ENCODE measurements at places on chromosomes 2 and 18. TPM values are rescaled to one million over a fixed set of nuclear protein-coding genes. Genes with fewer than 3 reads are reported as not detected.

ANTXR1 gene
- not detected for total RNA-seq

- DNase-seq: no peak
These were observed 164.1 kb downstream of the GREB1L start for GRCh38 chr18:21406116-21406515.

AFF3 gene
- total RNA-seq: 131 TPM

KANSL3 gene
- 63.3 TPM for total RNA-seq

DNA sequence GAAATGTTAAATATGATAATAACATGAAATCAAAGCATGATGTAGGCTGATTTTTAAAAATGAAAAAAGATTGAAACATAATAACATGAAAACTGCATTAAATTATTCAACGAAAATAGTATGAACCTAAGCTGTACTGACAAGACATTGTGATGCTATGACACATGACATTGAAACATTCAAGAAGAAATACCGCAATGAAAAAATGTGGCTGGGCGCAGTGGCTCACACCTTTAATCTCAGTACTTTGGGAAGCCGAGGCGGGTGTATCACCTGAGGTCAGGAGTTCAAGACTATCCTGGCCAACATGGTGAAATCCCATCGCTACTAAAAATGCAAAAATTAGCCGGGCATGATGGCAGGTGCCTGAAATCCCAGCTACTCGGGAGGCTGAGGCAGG is 14.6 kb downstream of the CXCR1 start:
- DNase-seq: no peak

POMC gene
- total RNA-seq: not detected

PTH2R gene
- 0.13 TPM for total RNA-seq

- DNase-seq: no peak
These were observed 41.3 kb upstream of the PPP1R1C start for GRCh38 chr2:181944164-181944913.

GRCh38 chr2:186862869-186863709 is 14.1 kb upstream of the ZSWIM2 start:
- DNase-seq: peak; percentile 19

DNA sequence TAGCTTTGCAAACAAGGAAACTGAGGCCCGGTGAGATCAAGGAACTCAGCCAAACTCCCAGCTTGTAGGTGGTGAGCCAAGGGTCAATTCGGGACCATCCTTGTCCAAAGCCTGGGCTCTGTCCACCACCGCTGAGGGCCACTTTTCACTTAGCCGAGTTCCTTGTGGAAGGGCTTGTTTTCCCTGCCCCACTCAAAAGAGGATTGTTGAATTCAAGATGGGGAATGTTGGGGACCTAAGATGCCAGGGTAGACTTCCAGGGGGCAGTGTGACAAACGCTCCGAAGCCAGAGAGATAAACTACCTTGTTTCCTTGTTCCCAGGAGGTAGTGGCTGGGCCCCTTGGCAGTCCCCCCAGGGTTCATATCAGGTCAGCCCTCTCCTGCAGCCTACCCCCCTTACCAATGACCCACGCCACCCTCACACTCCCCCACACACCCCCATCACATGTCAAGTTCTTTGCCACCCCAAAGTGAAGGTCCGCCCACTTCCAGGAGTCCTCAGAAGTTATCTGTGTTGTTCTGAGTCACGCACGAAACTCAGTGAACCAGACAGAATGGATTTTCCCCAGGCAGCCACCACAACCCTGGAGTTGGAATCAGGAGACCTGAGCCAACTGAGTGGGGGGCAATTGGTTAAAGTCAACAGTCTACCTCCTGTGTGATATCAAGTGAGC is 10.3 kb upstream of the ATOH8 start:
- DNase-seq: no peak

DNA sequence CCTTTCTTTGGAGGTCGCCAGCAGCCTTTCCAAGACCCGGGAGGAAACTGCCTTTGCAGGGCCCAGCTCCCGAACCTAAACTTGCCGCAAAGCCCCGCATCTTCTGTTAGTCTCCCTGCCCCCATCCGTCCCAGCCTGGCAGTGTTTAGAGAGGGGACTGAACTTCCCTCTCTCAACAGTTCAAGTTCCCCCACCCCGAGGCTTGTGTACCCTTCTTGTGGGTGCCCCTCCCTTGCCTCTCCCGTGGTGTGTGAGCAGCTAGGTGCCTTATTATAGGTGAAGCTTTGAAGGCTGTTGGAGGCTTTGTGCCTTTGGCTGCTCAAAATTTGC is 1.4 kb downstream of the LBH start:
- DNase-seq: no peak

DNA sequence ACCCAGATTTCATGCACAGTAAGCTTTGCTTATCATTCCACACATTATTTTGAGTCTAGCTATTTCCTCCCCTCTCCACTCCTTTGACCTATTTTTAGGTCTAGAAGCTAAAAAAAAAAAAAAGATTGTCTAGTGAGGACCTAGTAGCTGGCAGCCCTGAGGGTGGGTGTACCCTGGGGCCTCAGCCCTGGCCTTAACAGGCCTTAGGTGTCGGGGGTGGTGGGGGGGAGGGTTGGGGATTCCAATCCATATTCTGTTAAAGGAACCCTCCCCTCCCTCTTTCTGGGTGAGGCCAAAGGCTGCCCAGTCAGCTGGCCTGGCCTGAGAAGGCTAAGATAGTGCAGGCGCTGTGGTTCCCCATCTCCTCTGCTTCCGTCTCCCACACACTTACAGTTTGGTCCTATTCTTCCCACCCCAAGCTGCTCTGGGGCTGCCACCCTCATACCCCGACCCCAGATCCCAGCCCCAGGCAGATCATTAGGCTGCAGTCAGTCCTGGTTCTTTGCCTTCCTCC is 65.5 kb upstream of the HK2 start:
- DNase-seq: no peak

CRYBA2 gene
- total RNA-seq: not detected

PDCD1 gene
- not detected for total RNA-seq

GRCh38 chr18:27605107-27605834 is 420.2 kb upstream of the CHST9 start:
- peak; percentile 57 for DNase-seq

DNA sequence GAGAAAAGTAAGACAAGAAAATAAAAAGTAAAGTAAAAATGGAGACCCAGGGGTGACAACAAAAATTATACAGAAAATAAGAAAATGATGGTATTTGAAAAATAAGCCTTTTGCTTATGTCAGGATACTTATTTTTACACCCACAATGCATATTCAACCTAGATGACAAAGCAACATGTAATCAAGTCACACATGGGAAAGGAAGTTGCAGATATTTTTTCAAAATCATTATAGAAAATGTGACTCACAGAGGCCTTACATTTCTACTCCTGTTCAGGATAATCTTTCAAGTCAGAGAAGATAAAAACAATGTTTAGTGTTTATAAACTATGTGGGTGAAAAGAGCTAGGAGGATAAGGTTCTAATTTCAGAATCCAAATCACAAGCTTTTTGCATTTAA is 275.3 kb upstream of the UBE2E3 start:
- DNase-seq: no peak

DNA sequence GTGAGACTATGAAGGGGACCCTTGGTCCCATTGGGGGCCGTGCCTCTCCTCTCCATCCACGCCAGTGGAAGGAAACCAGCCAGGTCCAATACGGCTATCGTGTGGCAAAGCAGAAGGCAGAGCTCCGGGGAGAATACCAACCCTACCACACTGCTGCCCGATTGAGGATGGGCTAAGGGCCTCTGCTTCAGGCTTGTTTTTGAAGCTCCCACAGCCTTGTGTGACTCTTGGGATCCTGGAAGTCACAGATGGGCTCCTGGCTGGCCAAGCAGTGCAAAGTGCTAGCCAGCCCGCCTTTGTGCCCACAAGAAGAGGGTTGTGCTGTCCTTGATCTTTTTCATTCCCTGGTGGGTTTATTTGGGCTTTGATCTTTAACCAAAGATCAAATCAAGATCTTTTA is 70.6 kb upstream of the ID2 start:
- no peak for DNase-seq

DNA sequence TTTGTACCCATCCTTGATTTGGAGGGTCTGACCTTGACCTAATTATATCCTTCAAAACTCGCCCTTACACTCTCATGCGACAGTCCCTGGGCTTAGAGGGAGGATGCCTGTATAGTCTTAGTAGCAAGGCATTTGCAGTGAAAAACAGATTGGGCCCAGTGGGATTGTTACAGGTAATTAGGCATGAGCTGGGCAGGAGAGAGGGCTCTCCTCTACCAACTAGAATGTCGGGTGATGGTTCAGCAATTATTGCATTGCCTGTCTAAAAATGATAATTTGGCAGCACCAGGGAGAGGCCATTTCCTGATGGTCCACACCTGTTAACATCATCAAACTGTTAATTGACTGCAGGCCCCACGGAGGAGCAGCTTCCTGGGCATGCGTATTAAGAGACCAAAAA is 32.4 kb downstream of the COMMD1 start:
- DNase-seq: no peak

DNA sequence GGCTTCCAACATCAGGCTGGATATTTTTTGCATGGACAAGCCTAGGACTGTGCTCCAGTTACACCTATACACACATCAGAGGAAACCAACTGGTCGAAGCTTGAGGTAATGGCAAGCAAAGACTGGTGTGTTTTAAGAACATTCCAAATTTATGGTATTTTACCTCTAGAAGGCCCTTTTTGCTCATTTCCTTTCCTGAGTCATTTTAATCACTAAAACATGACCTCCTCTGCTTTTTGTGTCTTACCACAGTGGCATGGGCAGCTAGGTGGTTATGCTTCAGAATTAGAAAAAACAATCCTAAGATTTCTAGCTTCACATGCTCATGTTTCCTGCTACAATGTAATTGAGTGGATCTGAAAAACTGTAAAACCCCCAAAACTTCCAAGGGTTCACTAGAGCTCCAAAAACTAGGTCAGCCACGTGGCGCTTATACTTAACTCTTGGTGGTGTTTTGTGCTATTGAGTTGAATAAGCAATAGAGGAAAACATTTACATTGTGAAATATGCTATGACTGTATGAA is 30.6 kb upstream of the CHRNA1 start:
- no peak for DNase-seq

DNA sequence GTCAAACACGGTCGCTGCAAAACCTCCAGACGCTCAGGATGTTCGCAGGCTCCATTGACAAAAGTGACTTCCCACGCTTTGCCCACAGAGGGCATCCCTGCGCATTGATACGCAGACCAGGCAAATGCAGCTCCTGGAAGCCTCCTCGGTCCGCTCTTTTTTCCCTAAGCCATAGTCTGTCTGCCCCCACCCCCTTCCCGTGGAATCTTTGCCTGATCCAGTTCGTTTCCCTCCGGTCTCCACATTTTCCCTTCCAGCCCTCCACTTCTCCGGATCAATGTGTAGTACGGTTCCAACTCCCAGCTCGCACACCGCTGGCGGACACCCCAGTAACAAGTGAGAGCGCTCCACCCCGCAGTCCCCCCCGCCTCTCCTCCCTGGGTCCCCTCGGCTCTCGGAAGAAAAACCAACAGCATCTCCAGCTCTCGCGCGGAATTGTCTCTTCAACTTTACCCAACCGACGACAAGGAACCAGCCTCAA is at the start of gene DCC:
TSS of gene DCC (plus strand) at position 307 of the 481 bp plus-strand sequence. CDS start 591 bp downstream, outside the sequence.
- DNase-seq: no peak

CYP27C1 gene
- total RNA-seq: not detected

DNA sequence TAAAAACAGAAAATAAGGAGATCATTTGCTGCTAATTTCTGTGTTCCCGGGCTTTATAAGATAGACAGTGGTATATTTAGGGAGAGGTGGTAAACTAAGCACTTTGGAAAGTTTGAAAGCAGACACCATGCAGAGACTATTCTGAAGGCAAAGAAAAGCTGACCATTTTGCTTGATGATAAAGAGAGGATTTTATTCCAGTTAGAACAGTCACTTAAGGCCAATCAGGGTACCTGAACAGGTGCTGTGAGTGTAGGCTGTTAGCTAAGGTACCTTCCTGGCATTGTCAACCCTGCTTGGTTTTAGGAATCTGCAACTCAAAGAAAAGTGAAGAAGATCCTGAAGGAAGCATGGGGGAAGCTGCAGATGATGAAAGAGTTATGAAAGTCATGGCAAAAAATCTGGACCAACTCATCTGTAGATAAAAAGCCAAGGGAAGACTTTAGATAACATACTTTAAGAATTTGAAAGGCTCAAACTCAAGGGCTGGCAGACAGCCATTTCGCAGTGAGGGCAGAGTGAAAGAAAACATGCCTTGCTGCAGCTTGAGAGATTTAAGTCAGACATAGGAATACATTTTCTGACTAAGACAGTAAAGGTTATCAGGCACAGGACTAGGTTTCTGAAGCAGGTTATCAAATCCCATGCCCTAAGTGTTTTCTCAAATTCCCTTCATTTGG is 80.1 kb upstream of the ARL5A start:
- no peak for DNase-seq

GPBAR1 gene
- 0.44 TPM for total RNA-seq

GRCh38 chr2:128451084-128452023 is 132.7 kb upstream of the HS6ST1 start:
- no peak for DNase-seq

LHCGR gene
- not detected for total RNA-seq

DNA sequence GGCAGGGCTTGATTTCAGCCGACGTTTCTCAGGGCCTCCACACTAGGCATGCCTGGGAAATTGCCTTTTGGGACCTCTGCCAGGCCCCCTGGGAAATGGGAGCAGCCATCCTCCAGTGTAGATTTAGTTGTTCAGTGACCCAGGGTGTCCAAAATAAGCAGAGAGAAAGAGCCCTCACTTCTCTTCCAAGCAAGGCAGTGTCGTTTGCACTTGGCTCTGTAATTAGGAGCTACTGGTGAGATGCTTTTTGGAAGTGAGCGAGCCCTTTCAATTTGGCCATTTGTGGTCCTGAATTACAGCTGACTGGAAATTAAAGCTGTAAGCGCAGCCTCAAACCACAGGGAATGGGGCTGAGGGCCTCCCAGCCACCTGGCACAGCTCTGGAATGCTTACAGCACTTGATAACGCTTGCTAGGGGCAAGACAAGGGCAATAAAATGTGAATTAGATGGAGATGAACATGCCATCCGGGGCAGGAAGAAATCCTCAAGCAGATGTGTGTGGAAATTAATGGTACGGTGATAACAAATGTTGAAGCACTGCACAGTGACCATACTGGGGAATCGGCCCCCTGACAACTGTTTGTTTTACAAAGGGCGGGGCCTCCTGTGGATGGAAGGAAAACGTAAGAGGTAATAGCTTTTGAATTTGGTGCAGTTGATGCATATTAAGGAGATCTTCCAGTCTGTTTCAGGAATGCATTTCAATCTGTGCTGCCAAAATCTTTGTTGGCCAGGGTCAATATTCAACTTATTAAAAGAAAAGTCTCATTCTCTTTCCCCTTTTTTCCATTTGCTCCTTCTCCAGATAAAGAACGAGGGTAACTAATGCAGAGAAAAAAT is 173.1 kb downstream of the UXS1 start:
- no peak for DNase-seq

NT5C1B gene
- not detected for total RNA-seq

DNA sequence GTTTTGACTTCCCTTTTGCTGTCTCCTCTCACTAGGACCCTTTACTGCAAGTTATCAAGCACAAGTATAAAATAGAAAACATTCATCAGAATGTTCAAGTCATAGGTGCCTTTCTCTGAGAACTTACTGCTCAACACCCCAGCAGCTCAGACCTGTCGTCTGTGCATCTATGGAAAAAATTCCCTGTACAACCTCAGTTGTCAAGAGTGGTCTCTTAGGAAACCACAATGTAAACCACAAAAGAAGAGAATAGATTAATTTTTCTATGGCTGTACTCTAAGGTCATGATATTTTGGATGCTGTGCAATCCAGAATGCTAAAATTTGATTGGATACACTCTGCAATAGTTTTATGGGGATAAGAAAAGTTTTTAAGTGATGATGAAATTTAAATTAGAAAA is 84.1 kb downstream of the RBMS1 start:
- no peak for DNase-seq

GRCh38 chr2:148527488-148528340 is 116.8 kb upstream of the EPC2 start:
- no peak for DNase-seq

RFX8 gene
- total RNA-seq: not detected

- no peak for DNase-seq
These were observed 2.6 kb downstream of the SLC66A2 start for GRCh38 chr18:79948719-79949411.

SCRN3 gene
- 13.0 TPM for total RNA-seq

All from OCI-LY7 (cell line).